ENCODE measurements at places on chromosomes 5 and 9. TPM values are rescaled to one million over a fixed set of nuclear protein-coding genes. Genes with fewer than 3 reads are reported as not detected.

DNA sequence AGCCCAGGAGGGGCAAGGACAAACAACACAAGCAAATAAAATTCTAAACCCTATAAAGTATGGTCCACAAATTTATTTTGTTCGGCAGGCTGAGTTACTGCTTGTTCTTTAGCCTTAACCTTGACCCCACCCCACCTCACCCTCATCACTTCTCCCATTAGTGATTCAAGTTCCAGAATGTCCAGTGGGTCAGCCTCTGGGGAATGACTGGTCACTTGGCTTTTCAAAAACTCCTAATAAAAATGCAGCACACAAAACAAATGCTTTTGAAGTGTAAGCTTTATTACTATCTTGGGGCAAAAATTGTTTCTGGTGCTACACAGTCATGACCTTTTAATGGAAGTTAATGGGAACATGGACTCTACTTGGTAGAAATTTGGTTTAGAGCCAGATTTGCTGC is 142.1 kb downstream of the MPDZ start:
- no peaks in the 10 kb centered on the region for H3K27me3 ChIP-seq
- H3K27ac ChIP-seq: no peak overlapping the region
- no peak overlapping the region for H3K4me3 ChIP-seq
- H3K4me1 ChIP-seq: no peaks in the 10 kb centered on the region
- no peak for DNase-seq
- no peaks in the 10 kb centered on the region for H3K36me3 ChIP-seq

- H3K36me3 ChIP-seq: no peaks in the 10 kb centered on the region
- H3K27ac ChIP-seq: no peak overlapping the region
- DNase-seq: no peak
Observed at GRCh38 chr9:113608082-113608685, 144.7 kb downstream of the RGS3 start.

- no peak overlapping the region for H3K27ac ChIP-seq
- H3K4me3 ChIP-seq: no peak overlapping the region
- H3K27me3 ChIP-seq: no peaks in the 10 kb centered on the region
- H3K4me1 ChIP-seq: no peaks in the 10 kb centered on the region
Observed at GRCh38 chr9:104783588-104783987, 19.7 kb downstream of the NIPSNAP3B start.

- no peaks in the 10 kb centered on the region for H3K36me3 ChIP-seq
- no peak for DNase-seq
- no peaks in the 10 kb centered on the region for H3K27me3 ChIP-seq
- H3K4me1 ChIP-seq: no peaks in the 10 kb centered on the region
- no peak overlapping the region for H3K4me3 ChIP-seq
Observed at GRCh38 chr9:116271991-116272390, 118.4 kb downstream of the PAPPA start.

GRCh38 chr9:99351647-99352046 is 129.6 kb downstream of the SEC61B start:
- no peaks in the 10 kb centered on the region for H3K27me3 ChIP-seq
- no peak for DNase-seq
- H3K4me1 ChIP-seq: peaks cover 12% of the 10 kb centered on the region
- H3K27ac ChIP-seq: no peak overlapping the region
- H3K36me3 ChIP-seq: no peaks in the 10 kb centered on the region
- no peak overlapping the region for H3K4me3 ChIP-seq

- no peaks in the 10 kb centered on the region for H3K4me1 ChIP-seq
- no peaks in the 10 kb centered on the region for H3K27me3 ChIP-seq
- no peak overlapping the region for H3K27ac ChIP-seq
- DNase-seq: no peak
- no peak overlapping the region for H3K4me3 ChIP-seq
- no peaks in the 10 kb centered on the region for H3K36me3 ChIP-seq
Observed at GRCh38 chr9:93080406-93080805, 15.6 kb upstream of the CARD19 start.

DNA sequence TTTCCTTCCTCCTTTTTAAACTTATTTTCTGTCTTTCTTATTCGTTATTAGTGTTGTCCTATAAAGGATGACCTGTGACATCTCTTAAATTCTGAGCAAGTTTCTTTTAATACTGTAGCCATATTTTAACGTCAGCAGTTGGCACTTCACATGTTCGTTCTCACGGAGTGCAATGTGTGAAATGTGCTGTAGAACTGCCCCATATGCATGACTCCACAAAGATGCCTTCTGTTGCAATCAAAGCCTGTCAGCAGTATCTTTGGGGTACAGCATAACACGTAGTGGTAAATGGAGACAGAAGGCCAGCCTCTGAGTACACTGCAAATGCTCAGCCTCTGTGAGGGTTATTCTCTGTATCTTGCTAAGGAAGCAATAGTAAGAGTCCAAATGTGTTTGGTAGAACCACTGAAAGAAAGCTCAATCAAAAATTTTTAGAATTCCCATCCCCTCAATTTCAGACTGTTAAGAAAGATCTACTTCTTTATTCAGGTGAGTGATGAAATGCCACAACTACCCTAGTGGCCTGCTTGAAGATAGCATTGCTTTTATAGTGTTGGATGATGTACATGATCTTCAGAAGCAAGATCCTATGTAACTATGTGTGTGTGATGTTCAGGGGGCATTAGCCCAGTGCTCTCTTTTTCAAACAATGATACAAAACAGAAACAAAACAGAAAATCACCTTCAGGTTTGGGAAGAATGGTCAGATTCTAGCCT is 277.7 kb downstream of the TMEM167A start:
- no peaks in the 10 kb centered on the region for H3K27me3 ChIP-seq
- H3K36me3 ChIP-seq: no peaks in the 10 kb centered on the region
- H3K4me3 ChIP-seq: no peak overlapping the region

- H3K4me1 ChIP-seq: no peaks in the 10 kb centered on the region
- H3K36me3 ChIP-seq: no peaks in the 10 kb centered on the region
- no peaks in the 10 kb centered on the region for H3K27me3 ChIP-seq
Observed at GRCh38 chr5:170644501-170644900, 139.0 kb upstream of the GABRP start.

DNA sequence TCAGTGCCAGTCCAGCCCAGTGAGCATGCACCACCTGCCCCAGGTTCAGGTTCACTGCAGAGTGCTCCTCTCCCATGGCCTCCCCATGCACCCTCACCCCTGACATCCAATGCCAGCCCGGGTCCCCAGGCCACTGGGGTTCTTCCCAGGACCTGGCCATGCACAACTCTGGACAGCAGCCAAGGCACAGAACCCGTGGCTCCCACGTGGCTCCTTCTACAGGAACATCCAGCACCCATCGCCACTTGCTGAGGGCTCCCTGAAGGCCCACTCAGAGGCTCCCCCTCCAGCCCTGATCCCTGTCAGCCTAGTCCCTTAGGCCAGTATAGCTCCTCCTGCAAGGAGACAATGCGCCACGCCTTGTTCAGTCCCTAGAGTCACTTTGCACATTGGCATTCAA is 110.8 kb downstream of the IRX2 start:
- H3K4me3 ChIP-seq: no peak overlapping the region
- peaks cover 6% of the 10 kb centered on the region for H3K27me3 ChIP-seq
- DNase-seq: no peak
- no peaks in the 10 kb centered on the region for H3K4me1 ChIP-seq
- H3K27ac ChIP-seq: no peak overlapping the region
- no peaks in the 10 kb centered on the region for H3K36me3 ChIP-seq

- peak overlapping the region; percentile 96 for H3K27ac ChIP-seq
- H3K27me3 ChIP-seq: no peaks in the 10 kb centered on the region
- no peaks in the 10 kb centered on the region for H3K36me3 ChIP-seq
- peak; percentile 28 for DNase-seq
- H3K4me3 ChIP-seq: peak overlapping the region; percentile 68
- H3K4me1 ChIP-seq: peaks cover 3% of the 10 kb centered on the region
Observed at GRCh38 chr5:124746916-124747790, 714 bp upstream of the ZNF608 start.

GRCh38 chr5:175356428-175356827 is 87.6 kb downstream of the DRD1 start:
- DNase-seq: no peak
- no peak overlapping the region for H3K27ac ChIP-seq
- no peaks in the 10 kb centered on the region for H3K4me1 ChIP-seq
- no peak overlapping the region for H3K4me3 ChIP-seq
- H3K36me3 ChIP-seq: no peaks in the 10 kb centered on the region
- H3K27me3 ChIP-seq: no peaks in the 10 kb centered on the region

- H3K4me1 ChIP-seq: no peaks in the 10 kb centered on the region
- no peak overlapping the region for H3K4me3 ChIP-seq
- no peak for DNase-seq
Observed at GRCh38 chr5:133384120-133384855, 228.1 kb downstream of the FSTL4 start.

- no peak overlapping the region for H3K4me3 ChIP-seq
- H3K36me3 ChIP-seq: peaks cover 46% of the 10 kb centered on the region
- H3K27ac ChIP-seq: peak overlapping the region; percentile 98
- DNase-seq: no peak
Observed at GRCh38 chr5:181241393-181241975, 2.2 kb downstream of the RACK1 start.

GRCh38 chr5:178389026-178389729 is 156.6 kb upstream of the PHYKPL start:
- no peak overlapping the region for H3K4me3 ChIP-seq
- H3K27me3 ChIP-seq: peaks cover 20% of the 10 kb centered on the region
- H3K36me3 ChIP-seq: no peaks in the 10 kb centered on the region
- no peak for DNase-seq
- H3K27ac ChIP-seq: no peak overlapping the region

- no peak overlapping the region for H3K4me3 ChIP-seq
- no peaks in the 10 kb centered on the region for H3K27me3 ChIP-seq
- DNase-seq: no peak
- no peak overlapping the region for H3K27ac ChIP-seq
- no peaks in the 10 kb centered on the region for H3K36me3 ChIP-seq
- H3K4me1 ChIP-seq: no peaks in the 10 kb centered on the region
Observed at GRCh38 chr5:117881426-117882230, 1106.7 kb downstream of the DTWD2 start.

GRCh38 chr9:35798658-35799374 is 7.4 kb downstream of the NPR2 start:
- no peaks in the 10 kb centered on the region for H3K27me3 ChIP-seq
- H3K4me3 ChIP-seq: no peak overlapping the region
- H3K27ac ChIP-seq: no peak overlapping the region
- H3K36me3 ChIP-seq: peaks cover 27% of the 10 kb centered on the region
- no peaks in the 10 kb centered on the region for H3K4me1 ChIP-seq
- DNase-seq: no peak

Gene ZSWIM6
- 10.2 TPM for total RNA-seq

Gene CA9
- 2.2 TPM for total RNA-seq

Gene ARHGEF39
- 4.6 TPM for total RNA-seq

Gene HMCN2
- total RNA-seq: 0.53 TPM

Gene FRRS1L
- total RNA-seq: 0.12 TPM
